ENCODE measurements at places on chromosomes 16 and 17.

DNA sequence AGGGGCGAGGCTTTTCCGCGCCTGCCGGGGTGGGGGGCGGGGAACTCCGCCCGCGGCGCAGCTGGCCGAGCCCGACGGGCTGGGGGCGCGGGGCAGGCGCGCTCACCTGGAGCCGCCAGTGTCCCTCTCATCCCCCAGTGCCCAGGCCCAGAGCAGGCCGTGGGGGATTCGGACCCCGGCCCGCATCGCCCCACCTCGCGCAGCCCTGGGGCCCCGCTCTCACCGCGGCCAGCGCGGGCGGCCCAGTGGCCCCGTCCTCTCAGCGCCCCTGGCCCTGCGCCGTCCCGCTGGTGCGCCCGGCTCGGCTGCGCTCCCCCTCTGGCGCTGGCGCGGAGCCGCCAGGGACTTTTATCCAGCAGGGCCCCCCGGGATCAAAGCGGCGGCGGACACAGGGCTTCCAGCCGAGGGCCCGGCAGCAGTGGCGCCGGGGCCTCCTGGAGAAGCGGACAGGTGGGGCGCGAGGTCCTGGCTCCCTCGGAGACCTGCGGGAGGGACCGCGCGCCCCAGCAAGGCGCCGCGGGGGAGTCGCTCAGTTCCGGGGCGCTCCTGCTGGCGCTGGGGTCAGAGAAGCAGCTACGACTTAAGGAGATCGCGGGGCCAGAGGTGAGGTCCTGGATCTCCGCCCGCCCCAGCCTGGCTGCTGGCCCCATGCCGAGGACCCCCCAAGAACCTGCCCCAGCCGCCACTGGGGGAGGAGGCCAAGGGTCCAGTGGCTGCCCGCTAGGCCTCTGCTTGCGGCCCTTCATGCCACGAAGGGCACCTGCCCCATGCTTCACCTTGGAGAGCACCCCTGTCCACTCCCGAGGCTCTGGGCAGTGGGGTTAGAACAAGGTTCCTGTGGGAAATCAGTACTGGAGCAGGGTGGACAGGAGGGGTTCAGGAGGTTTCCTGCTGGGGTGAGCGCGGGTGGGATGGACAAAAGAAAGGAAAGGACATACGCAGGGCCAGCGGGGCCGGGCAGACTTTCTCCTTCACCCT, 823 bp upstream of the NOTUM start:
- DNase-seq, result no peak

DNA sequence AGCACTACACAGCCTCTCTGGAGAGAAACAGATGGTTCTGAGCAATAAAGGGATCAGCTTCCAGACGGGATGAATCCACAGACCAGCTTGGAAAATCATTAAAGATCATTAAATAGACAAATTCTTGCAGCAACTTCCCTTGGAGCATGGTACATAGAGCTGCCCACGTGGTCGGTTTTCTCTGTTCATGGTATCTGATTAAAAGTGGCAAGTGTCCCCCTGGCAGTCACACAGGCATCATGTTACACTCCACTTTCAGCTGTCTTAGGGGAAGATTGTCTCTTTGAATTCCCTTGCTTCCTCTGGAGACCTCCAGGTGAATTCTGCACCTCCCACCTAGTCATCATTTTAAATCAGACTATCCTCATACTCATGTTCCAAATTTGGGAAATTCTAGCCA, 92.2 kb upstream of the CACNG3 start:
- no peak for DNase-seq

- DNase-seq, result peak; percentile 34
These were observed 498 bp downstream of the SMYD4 start for GRCh38 chr17:1829216-1829591.

- no peak for DNase-seq
These were observed 365.4 kb upstream of the TNRC6C start for GRCh38 chr17:77593081-77593480.

DNA sequence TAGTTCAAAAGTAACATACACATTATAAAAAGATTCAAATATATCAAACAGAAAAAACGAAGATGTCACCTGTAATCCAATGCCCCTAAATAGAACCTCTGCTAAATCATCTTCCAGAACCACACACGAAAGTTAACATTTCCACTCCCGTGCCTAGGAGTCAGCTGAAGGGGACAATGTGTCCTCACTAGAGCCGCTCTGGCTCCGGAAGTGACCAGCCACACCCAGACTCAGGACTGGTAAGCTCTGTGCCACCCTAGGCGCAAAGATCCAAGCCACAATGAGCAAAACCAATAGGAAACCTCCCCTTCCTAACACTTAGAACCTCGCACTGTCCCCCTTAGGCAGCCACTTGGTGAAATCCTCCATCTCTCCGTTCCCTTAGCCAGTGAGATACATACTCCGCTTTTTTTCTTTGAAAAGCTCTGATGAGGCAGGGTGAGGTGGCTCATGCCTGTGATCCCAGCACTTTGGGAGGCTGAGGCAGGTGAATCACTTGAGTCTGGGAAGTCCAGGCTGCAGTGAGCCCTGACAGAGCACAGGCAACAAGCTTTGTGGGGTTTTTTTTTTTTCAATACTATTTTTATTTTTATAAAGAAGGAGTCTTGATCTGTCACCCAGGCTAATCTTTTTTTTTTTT, 11.8 kb downstream of the CTRB1 start:
- peak; percentile 48 for DNase-seq

DNA sequence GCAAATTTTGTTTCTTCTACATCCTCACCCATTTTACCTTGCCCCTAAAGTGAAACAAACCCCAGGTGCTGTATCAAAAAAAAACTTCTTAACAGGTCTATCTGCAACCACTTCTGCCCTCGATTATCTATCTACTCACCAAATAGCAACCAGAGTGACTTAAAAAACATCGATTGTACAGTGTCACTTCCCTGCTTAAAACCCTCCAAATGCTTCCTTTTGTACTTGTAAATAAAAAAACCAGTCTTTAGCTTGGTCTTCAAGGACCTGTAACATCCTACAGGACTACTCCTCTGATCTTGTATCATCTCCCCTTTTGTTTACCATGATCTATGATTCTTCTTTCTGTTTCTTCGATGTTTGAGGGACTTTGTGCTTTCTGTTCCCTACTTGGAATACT, 82.7 kb upstream of the CORO6 start:
- no peak for DNase-seq

- no peak for DNase-seq
These were observed 51.7 kb upstream of the GSE1 start for GRCh38 chr16:85561248-85562092.

DNA sequence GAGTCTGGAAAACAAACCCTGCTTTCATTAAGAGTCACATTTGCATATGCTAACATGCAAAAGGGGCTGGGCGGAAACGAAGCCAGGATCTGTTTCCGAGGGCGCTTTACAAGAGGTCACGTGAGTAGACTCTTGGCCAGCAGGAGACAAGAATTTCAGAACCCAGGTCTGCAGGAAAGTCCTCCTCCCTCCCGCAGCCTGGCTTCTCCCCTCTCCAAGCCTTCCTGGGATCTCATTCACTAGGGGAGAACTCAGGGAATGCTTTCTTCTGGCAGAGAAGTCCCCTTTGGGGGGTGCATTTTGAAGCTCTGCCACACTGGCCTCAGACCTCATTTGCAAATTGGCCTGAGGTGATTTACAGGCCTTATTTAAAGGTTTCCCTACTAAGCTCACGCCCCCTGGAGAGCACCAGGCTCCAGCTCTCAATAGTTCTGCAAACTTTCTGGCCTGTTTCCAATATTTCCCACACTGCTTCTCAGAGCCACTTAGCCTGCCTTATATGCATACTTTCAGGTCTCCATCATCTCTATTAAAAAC, 57.2 kb upstream of the CACNG5 start:
- no peak for DNase-seq

GRCh38 chr16:660459-661183, 7.3 kb upstream of the RHOT2 start:
- peak; percentile 84 for DNase-seq

DNA sequence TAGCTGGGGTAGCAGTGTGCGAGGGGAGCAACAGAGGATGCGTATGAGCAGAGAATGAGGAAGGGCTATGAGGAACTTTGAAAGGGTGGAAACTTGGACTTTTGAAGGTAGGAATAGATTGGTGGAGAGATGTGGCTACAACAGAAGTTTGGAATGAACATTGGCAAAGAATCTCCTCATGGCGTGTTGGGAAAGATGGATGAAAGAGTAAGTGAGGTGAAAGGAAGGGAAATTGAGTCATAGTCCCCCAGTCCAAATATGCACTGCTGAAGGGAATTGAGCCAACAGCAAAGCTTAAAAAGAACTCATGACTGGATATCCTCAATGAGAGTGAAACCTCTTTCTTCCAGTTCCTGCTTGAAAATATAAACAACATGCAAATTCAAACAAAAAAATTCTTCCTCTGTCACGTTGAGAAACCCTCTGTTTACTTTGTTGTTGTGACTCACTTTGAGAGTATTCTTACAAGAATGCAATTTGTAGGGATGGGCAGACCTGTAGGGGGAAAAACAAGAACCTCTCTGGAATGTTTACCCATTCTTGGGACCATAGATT, 313.2 kb upstream of the KCNJ16 start:
- DNase-seq, result peak; percentile 96

GRCh38 chr16:71709229-71709781, 15.2 kb downstream of the PHLPP2 start:
- peak; percentile 10 for DNase-seq

DNA sequence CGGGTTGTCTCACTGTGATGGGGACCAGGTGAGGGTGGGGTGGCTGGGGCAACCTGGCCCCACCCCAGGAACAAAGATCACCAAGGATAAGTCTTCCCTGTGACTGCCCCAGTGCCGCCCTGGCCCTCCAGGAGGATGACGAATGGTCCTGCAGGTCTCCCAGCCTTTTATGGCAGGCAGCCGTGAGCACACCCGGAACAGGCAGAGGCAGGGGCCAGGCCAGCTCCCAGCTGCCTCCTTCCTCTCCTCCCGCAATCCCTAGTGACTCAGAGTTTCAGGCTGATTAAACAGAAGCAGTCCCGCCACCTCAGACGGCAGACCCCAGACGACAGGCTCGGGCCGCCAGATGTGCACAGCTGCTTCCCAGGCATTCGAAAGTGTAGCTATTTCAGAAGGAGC, 13.3 kb downstream of the JUP start:
- peak; percentile 99 for DNase-seq

GRCh38 chr17:339193-340061, 13.2 kb downstream of the RPH3AL start:
- no peak for DNase-seq

DNA sequence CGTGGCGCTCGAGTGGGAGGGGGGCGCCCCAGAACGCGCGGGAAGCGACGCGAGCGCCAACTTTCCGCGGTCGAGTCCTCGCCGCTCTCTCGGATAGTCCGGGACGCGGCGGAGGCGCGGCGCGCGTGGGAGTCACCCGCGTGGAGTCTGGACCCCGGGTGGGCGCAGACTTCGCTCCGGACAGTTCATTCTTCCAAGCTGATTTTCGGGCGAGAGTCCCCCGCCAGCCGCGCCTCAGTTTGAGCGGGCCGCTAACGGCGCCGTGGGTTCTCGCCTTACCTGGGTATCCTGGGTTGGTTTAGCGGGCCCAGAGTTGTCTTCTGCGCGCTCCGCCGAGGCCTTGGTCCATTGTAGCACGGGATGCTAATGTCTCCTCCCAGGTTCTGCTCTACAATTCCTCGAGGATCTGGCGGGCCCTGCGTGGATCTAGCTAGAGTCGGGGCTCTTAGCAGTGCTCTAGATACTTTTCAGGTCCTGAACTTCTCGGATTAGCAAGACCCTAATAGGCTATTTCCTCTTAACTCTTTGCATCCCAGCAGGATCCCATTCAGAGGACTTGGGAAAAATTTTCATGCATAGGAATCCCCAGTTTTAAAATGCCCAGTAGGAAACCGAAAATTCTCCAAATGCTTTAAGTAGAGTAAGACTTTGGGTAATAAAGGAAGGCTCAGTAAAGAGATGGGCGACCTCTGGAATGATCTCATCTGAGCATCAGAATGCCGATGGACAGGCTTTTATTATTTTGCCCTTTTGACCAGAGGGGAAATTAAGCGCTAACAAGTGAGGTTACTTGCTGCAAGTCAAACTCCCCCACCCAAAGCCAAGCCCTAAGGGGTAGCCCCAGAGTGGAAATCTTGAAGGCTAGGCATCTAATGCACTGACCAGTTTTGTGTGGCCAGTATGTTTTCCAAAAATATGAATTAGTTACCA, 537 bp upstream of the GJC1 start:
- DNase-seq, result peak; percentile 45

- no peak for DNase-seq
These were observed at the start of gene CA4 for GRCh38 chr17:60149691-60150582. TSS of gene CA4 (plus strand) at chr17:60149973. CDS start at chr17:60150035, 62 bp downstream.

- peak; percentile 46 for DNase-seq
These were observed 89.8 kb downstream of the CYB561 start for GRCh38 chr17:63356337-63356757.

- no peak for DNase-seq
These were observed 470.3 kb downstream of the TMEM114 start for GRCh38 chr16:8120001-8120400.

DNA sequence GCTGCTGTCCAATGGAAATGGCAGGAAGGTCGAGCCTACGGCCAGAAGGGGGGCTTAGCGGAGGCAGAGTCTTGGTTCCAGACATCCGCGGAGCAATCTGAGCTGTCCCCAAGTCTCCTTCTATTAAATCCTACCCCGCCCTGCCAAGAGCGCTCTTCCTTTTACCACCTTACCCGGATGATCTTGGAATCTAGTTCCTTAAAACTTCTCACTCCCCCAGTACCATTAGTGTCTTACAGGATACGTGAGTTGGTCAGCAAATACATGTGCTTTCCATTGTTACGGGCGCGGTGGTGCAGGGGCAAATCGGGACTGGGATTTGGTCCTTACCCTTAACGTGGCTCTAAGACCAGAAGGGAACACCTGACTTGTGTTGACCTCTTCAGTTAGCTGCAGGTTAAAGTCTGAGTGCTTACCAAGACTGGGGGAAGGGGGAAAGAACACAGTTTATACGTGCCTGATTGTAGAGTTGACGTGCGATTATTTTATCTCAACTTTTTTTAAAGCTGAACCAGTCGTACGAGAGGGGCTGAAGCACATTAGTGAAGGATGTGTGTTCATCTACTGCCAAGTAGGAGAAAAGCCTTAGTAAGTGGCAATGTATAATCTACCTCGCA, 495 bp downstream of the TXNDC17 start:
- DNase-seq, result peak; percentile 36

DNA sequence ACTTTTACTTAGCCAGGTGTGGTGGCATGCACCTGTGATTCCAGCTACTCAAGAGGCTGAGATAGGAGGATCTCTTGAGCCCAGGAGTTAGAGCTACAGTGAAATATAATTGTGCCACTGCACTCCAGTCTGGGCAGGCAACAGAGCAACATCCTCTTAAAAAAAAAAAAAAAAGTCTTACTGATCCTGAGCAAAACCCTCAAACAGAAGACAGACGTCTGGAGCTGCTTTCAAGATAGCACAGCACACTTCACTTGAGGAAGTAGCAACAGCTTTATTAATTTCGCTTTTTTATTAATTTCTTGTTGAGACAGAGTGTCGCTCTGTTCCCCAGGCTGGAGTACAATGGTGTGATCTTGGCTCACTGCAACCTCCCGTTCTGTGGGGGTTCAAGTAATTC, 10.2 kb upstream of the GGA2 start:
- no peak for DNase-seq

- no peak for DNase-seq
These were observed 68.9 kb downstream of the JPH3 start for GRCh38 chr16:87671221-87671620.

DNA sequence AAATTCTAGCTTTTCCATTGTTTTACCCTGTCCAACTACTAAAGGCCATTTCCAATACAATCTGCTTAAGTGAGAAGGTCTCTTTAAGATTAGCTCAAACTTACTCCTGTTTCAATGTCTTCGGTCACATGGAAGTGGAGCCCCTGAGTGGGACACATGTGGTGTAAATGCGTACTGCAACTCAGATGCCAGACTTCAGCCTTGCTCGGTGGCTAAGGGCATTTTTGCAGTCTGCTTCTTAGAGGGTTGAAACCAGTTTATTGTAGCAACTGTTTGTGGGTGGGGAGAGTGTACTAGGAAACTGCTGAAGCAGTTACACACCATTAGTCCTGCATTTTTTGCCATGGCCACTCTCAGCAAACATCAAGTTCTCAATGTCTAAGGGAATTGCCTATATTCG, 140.6 kb downstream of the PARN start:
- DNase-seq, result no peak
